ENCODE measurements at places on chromosomes 7 and 10.

GRCh38 chr10:65367706-65368105 is 1558.1 kb upstream of the LRRTM3 start:
- no peak for DNase-seq

GRCh38 chr7:28939367-28939766 is 18.8 kb downstream of the TRIL start:
- no peak for DNase-seq

GRCh38 chr7:51456-52068 is 140.8 kb upstream of the FAM20C start:
- DNase-seq: no peak

GRCh38 chr7:44268671-44269070 is 56.7 kb downstream of the CAMK2B start:
- DNase-seq: no peak

DNA sequence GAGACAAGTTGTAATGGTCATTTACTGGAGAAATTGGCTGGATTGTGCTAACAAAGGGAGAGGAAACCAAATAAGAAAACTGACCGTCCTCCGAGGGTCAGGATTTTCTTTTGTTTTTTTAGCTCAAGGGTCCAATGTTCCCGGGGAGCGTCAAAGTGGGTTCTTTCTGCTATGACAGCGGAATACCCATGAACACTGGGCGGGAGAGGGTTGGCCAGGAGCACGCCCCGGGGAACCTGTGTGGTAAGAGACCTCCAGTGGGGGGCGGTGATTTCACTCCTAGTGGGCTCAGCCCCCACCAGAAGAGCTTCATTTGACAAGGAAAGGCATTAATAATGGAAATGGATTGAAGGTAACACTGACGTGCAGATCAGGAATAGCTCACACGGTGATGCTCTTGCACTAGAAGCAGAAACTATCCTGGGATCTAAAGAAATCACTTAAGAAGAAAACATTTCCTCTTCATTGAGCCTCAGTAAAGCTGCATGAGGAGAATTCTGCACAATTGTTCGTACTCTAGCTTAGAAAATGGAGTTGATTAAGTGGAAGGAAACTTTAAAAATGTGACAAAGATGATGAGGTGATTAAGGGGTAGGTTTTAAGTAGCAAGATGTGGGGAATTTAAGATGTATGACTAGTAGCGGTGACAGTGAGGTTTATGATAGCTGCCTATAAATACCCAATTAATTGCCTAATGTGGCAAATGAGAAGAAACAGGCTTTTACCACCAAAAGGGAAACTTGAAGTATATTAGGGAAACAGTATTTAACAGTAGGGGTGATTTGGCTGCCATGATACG is 627.2 kb downstream of the SUGCT start:
- no peak for DNase-seq

GRCh38 chr7:148773334-148773733 is 74.6 kb downstream of the CUL1 start:
- DNase-seq: no peak

DNA sequence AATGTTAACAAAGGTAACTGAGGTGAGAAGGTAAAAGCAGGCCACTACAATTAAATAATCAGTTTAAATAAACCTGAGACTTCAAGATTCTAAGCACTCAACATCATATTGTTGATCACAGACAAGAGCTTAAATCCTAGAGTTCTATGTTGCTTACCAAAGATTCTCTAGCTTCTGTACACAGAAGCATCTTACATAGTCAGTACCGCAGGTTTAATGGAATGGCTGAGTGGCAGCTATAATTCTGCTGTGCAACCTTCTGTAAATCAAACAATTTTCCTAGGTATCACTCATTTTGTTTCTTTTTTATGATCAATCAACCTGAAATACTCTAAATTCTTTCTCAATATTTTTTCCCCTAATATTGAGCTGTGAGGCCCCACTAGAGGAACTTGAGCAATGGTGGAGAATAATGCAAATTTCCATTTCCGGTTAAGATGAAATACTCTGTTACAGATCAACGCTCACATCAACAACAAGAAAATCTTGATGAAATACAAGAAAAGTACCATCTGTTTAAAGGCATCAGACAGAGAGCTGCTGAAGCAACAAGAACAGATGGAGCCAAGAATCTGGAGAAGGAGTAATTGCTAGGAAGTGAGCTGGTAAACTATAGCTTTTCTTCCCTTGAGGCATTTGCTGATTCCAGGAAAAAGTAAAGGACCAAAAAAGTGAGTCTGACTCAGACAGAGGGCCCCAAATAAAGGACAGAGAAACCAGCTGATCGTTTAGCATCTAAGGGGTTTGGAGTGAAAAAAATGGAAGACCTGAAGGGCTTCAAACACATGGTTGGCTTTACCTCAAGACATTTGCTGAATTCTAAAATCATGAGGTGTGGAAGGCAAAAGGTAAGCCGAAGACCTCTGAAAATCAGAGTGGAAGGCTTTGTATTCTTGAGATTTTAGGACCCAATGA is 22.6 kb downstream of the PNPLA8 start:
- no peak for DNase-seq

- DNase-seq: no peak
Measured at GRCh38 chr7:9945131-9945530, 1028.5 kb upstream of the PHF14 start.

DNA sequence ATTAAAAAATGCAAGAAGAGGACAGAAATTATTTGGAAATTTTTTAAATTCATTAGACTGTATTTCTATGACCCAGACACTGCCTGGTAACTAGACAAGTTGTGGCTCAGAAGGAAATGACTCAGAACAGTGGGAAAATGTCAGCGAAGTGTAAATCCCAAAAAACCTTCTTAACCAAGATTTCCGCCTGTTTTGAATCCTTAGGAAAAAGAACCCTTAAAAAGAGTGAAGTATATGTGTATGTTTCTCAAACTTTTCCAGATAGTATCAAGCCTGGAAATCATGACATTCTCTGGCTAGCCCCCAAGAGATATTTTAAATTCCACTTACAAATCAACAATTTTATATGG is 42.7 kb upstream of the PLXNA4 start:
- DNase-seq: no peak

DNA sequence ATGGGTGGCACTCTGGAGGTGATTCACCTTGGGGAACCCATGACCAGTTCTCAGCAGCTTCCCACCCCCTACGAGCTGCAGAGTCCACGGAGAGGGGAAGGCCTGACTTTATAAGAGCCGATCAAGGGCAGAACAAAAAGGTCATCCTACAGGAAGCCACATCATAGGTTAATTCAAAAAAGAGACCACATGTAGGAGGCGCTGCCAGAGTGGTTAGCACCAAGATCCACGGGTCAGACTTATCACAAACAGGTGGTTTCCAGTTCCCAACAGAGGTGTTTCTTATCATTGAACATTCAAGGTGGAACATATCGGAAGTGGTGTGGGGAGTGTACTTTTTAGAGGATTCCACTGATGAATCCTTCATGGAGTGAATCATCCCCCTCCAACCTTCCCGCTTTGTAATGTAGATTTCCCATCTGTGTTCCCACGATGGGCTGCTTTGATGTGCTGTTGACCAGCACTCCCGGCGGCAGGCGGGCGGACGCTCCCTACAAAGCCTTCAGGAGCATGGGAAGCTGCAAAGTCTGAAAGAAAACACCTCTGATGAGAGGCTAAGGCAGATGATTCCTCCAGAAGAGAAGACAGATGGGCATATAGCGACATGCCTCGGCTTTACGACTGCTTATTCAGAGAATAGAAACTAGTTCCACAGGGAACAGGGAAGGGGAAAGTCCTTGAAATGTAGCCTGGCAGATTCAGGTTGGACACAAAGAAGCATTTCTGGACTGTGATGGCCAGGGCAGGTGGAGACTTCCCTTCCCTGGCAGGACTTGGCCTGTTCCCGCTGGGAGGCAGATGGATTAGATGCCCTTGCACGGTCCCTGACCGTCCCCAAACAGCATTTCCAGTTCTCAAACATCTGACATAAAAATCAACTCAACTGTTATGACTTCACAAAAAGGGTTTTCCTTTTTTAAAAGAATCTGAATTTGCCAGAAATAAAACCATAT is 66.5 kb downstream of the AFAP1L2 start:
- DNase-seq: no peak

Data from activated CD4-positive, alpha-beta T cell treated with anti-CD3 and anti-CD28 coated beads for 1 hour (primary cell).